ENCODE measurements at places on chromosomes 1 and 21. TPM values are rescaled to one million over a fixed set of nuclear protein-coding genes. Genes with fewer than 3 reads are reported as not detected.
A peak's percentile ranks its signal among the peaks of the same experiment; 100 is the strongest.

DNA sequence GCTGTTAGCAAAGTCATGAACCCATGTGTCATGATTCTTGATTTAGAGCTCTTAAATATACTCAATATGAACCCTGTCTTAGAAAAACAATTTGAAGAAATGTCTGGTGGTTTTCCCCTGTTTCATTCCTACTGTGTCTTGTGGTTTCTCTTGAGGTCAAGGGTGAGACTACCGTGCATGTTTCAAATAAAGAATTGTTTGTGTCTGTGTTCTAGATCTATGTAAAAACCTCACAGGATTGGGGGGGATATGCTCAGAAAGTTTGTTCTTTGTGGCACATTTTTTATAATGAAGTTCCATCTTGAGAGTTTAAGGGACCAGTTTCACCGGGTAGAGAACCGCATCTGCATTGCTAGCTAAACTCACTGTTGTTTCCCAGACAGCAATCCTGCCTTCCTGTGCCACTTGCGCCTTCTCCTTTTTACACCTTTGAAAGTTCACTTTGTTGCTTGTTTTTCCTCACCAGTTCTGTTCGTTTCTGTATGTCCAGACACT lies 30.9 kb upstream of the CACYBP start:
- no peak for DNase-seq

- DNase-seq: no peak
These were observed 13.8 kb downstream of the FAM78B start for GRCh38 chr1:166152978-166153377.

- no peak for DNase-seq
These were observed 34.6 kb downstream of the TRAF5 start for GRCh38 chr1:211361202-211361601.

- peak; percentile 22 for DNase-seq
These were observed 113.8 kb downstream of the UBR4 start for GRCh38 chr1:19096036-19096833.

DNA sequence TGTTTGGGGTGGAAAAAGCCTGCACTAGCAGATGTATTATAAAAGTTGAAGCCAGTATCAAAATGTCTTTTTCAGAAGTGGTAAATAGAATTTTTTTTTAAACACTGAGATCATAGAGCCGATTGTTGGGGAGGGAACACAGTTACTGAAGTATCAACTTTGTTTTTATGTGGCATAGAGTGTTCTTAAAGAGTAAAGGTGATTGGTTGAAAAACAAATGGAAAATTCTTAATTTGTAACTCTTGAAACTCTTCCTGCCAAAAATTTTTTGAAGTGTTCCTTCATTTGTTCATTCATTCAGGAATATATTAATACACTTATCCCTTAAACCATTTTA lies 83.3 kb downstream of the DISP1 start:
- no peak for DNase-seq

The LMX1A gene
- total RNA-seq: not detected

The NIT1 gene
- total RNA-seq: 8.6 TPM

The SLC22A15 gene
- not detected for total RNA-seq

Data from dermis microvascular lymphatic vessel endothelial cell (primary cell).